ENCODE measurements at places on chromosomes 5 and 9.

GRCh38 chr9:18137815-18138214, 336.1 kb upstream of the ADAMTSL1 start:
- no peak for DNase-seq

DNA sequence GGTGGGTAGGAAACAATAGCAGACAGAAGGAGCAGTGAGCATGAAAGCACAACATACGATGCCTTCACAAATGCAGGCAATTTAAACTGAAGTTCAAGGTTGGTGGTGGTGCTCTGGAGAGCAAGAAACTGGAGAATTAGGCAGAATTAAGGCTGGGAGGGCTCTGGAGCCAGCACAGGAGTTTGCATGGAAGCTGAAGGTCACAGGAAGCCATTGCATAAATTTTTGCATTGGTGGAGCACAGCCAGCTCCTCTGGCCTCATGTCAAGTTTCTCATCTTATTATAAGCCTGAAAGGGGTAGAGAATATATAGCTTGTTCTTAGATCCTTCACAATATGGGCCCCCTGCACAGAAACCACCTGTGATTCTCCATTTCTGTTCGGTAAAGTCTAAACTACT, 207.4 kb downstream of the PAPPA start:
- no peak for DNase-seq

DNA sequence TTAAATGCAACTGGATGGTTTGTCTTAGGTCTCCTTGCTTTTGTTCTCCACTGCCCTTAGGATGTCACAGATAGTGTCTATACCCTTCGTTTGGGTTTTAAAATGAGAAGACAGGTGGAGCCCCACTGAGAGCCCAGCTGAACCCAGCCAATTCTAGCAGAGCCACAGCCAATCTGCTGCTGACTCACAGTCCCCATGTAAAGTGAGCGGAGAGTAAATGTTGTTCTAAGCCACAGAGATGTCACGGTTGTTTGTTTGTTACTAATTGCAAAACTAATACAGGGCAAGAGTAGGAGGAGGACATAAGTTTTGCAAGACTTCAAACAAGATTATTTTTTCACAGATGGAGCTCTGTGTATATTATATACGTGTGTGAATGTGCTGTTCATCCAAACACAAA, 50.5 kb upstream of the AGXT2 start:
- DNase-seq, result no peak

GRCh38 chr5:96288166-96288844, 144.7 kb downstream of the PCSK1 start:
- no peak for DNase-seq

- no peak for DNase-seq
Observed at GRCh38 chr9:88237479-88237961, 99.2 kb upstream of the SPATA31C2 start.

- DNase-seq, result no peak
Observed at GRCh38 chr5:54146916-54147315, 163.5 kb downstream of the ARL15 start.

DNA sequence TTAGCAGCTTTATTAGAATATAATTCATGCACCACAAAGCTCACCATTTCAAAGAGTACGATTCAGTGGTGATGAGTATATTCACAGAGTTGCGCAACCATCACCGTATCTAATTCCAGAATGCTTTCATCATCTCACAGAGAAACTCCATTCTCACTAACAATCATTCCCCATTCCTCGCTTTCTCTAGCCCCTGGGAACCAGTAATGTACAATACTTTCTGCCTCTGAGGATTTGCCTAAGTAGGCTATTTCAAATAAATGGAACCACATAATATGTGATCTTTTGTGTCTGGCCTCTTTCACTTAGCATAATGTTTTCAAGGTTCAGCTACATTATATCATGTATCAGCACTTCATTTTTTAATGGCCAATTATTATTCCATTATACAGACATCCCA, 145.1 kb upstream of the ADAMTS16 start:
- no peak for DNase-seq

DNA sequence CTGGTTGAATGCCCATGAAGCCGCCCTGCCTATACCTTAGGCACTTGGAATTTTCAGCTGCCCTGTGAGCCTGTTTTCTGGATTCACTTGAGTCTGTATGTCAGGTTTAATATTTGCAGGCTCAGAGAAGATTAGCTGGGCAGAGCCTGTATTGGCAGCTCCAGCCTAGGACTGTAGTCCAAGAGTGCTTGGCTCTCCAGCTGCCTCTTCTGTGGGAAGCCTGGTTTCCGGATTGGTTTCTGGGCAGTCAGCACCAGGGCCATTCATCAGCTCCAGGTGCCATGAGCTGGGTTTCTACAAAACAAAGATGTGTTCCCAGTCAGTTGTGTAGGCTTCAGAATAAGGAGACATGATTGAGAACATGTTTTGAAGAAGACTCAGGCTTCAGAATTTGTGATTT, 90.1 kb downstream of the ARHGAP26 start:
- no peak for DNase-seq

GRCh38 chr5:65247594-65247993, 234.1 kb downstream of the ADAMTS6 start:
- no peak for DNase-seq

GRCh38 chr9:120486835-120487234, 93.1 kb downstream of the CDK5RAP2 start:
- DNase-seq, result no peak

- DNase-seq, result no peak
Observed at GRCh38 chr5:66882606-66883227, 286.5 kb downstream of the MAST4 start.

DNA sequence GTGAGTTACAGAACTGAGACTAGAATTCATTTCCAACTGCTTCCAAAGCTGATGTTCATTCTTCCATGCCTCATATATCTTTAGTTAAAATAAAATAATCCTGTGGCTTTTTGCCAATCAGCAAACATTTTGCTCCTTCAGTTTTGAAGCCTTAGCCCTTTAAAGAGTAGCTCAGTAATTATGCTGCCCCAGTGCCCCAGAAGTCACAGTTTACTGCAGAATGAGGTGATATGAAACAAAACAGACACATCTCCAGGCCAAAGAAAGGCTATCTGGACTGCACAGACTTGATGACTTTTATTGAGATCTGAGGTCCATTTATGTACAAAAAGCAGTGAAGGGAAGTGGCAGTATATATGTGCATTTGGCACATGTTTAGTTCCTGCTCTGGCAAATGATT, 285.8 kb upstream of the ZNF462 start:
- DNase-seq, result no peak

DNA sequence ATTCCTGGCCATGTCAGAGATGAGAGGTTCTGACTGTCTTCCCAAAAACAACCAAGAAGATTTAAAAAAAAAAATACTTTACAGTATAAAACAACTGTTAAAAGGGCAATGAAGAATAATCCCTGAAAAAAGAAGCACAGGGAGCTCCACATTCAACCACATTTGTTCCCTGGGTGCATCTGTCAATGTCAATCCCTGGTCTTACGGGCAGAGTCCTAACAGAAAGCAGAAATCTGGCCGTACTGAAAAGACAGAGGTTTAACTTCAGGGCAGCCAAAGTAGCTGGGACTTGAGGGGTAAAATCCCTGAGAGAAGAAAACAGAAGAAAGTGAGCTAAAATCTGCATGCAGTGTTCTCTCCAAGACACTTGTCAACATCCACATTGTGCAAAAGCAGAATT, 76.6 kb downstream of the RICTOR start:
- no peak for DNase-seq

GRCh38 chr5:75756981-75757380, 39.7 kb upstream of the POC5 start:
- DNase-seq, result no peak

DNA sequence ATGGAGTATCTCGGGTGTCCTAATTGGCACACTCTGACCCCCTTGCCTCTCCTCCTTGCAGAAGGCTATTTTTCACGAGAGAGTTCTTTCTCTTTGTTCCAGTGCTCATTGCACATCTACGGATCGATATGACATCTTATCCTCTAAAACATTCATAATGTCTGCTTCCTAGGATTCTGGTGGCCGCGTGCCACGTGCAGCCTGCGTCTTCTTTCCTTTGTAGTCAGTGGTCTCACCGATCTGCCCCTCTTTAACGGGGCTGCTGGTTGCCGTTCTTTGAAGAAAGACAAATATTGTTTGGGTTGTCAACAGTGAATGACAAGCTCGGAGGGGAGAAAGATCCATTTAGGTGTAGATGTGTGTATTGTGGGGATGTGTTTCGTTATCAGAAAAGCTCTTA, 252.4 kb upstream of the WWC1 start:
- DNase-seq, result no peak

DNA sequence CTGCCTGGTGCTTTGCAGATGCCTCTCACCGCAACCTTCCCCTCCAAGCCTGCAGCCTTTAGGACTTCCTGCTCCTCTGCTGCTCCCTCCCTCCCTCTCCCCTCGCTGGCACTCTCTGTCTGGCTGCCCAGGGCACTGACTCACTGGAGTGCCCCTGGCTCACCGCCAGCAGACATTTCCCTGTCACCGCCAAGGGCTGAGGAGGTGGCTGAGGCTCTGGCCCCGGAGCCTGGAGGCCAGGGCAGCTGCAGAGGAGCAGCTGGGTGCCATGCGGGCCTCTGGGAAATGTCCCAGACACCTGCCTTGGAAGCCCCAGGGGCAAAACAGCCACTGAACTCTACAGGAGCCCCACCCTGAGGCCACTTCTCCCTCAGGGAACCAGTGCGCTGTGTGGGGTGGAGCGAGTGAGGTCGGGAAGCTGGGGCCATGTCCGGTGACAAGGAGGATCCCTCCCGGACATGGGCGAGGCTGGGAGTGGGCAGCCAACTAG, 53.4 kb downstream of the TENT4A start:
- no peak for DNase-seq

GRCh38 chr9:132708769-132709430, 38.6 kb downstream of the GTF3C4 start:
- DNase-seq, result no peak

DNA sequence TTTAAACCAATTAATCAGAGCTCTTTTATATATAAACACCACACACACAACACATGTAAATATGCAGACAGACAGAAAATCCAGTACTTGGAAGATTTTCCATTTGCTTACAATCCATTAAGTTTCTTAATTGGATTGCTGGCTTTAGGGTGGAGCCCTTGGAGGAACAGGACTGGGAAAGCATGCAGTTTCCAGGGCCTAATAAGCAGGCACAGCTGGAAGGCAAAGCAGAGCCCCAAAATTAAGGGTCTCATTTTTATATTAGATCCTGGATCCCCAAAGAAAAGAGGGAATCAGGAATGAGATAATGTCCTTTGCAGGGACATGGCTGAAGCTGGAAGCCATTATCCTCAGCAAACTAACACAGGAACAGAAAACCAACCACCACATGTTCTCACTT, 13.1 kb upstream of the SMC2 start:
- DNase-seq, result no peak

Data from naive B cell (primary cell).